ENCODE measurements at places on chromosomes 6 and 20.

DNA sequence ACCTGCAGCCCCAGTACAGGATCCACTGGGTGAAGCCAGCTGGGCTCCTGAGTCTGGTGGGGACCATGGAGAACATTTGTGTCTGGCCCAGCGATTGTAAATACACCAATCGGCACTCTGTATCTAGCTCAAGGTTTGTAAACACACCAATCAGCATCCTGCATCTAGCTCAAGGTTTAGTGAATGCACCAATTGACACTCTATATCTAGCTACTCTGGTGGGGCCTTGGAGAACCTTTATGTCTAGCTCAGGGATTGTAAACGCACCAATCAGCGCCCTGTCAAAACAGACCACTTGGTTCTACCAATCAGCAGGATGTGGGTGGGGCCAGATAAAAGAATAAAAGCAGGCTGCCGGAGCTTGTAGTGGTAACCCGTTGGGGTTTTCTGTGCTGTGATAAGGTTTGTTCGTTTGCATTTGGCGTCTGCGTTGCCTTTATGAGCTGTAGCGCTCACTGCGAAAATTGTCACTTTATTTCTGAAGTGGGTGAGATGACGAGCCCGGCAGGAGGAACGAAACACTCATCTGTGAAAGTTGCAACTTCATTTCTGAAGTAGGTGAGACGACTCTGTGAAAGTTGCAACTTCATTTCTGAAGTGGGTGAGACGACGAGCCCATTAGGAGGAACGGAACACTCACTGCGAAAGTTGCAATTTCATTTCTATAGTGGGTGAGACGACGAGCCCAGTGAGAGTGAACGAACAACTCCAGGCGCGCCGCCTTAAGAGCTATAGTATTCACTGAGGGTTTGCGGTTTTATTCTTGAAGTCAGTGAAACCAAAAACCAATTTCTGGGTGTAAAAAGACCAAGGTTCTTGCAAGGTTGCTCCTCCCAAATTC, 31.1 kb downstream of the SERPINB6 start:
- peak; percentile 80 for DNase-seq

GRCh38 chr20:38229376-38230252, 30.9 kb downstream of the KIAA1755 start:
- DNase-seq: no peak

DNA sequence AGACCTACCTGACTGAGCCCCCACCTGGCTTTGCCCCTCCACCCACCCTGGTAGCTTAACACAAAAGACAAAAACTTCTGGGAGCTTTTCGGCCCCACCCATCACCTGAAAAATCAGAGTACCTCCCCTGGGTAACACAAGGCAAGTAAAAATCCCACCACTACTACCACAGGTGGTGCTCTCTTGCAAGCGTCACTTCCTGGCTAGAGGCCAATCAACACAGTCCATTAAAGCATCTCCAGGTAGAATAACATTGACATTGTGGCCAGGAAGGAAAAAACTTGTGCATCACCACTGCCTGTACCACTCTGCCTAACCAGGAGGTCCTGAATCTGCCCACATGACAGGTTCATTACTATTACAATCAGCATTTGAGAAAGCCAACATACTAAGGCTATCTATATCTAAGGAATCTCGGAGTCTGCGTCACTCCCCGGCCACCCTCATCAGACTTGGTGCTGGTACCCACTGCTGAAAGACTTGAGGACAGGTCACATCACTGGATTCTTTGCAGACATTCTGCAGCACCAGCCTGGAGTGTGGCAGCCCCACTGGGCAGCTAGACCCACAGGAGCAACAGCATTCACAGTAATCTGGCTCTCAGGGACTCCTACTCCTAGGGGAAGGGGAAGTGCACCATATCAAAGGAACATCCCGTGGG, 125.9 kb downstream of the CDK19 start:
- no peak for DNase-seq

- DNase-seq: peak; percentile 26
Measured at GRCh38 chr6:14228571-14228970, 111.0 kb downstream of the CD83 start.

DNA sequence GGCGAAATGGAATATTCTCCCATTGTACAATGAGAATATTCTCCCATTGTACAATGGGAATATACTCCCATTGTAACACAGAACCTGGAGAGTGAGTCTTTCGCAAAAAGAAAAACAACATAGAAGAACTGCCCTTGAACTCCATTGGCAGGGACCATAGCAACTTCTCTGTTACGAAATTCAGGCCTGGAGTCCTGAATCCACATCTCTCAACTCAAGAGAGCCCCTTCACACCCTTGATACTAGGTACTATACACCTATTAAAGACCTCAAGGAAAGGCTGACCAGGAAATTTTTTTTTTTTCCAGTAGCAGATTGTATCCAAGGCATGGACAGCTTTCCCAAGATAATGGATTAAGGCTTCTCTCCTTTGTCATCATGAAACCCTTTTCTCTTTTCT, 1687.0 kb downstream of the GRIK2 start:
- DNase-seq: no peak

DNA sequence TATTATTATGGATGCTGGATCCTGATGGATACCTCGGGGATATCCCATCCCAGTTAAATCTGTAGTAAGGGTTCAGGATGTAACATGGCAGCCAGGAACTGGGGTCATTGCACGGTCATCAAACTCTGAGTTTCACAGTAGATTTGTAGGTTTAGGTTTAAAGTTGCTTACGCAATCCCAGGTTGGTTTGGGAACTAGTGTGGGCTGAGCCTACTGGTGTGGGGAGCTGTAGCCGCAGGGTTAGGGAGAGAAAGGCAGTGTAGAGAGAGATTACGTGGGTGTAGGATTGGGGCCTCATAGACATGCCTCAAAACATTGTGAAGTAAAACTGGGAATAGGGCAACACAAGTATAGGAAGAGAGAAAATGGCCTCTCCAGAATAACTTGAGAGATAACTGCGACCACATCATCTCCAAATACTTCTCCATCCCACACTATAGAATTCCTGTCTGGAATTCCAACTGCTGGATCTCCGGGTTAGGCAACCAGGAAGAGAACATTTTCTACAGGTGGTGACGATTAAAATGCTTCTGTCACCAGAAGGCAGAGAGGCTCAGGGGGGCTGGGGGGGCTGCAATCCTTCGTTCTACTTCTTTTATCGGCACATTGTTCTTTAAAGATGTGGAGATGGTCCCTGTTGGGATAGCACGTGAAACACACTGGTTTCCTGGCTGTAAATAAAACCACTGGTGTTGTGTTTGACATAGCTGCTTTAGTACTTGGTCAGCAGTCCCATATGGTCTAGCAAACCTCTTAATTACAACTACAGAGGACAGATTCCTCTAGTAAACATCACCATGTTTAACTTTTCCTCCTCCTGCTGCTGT, 44.9 kb upstream of the TMEM170B start:
- DNase-seq: no peak

DNA sequence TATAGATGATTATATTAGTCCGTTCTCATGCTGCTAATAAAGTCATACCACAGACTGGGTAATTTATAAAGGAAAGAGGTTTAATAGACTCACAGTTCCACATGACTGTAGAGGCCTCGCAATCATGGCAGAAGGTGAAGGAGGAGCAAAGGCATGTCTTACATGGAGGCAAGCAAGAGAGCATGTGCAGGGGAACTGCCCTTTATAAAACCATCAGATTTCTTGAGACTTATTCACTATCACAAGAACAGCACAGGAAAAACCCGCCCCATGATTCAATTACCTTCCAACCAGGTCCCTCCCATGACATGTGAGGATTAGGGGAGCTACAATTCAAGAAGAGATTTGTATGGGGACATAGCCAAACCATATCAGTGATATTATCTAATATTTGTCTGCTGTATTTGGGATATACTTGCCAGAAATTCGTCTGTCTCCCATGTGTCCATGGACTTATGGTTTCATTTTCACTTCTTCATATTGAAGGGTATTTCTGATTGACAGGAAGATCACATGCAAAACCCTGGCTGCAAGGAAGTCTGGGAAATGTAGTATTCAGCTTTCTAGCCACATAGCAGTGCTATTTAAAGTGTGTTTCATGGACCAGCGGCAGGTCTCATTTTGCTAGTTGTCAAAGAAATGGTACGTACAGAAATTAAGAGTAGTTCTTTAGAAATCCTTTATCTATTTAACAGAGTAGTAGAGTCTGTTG, 50.5 kb upstream of the PAK5 start:
- no peak for DNase-seq

DNA sequence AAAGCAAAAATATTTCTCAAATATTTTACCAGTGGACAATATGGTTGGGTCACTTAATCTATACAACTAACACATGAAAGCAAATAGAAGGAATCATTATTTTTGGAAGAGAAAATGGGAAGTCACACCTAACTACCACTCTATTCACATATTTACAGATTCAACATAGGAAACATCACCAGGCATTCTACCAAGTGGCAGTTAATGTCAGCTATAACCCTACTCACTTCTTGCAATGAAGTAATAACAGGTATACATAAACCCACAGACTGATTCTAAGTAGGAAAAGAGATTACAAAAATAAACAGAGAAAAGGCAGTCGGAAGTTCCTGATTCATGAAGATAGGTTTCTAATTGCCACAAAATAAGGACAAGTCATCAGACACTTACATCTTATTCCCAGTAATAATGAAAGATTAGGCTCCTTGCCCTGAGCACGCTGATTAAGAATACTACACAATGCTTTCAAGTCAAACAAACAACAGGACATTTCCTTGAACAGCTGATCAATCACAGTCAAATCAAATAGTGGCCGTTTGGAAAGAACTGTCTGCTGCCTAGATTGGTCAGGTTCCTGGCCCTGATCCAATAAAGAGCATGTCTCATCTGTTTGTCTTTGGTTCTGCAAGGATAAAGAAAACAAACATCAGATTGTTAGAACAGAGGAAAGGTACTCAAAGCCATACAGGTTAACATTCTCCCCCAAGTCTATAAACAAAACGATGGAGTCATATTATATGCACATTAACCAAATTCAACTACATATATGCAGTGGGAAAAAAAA, 79.2 kb upstream of the PLN start:
- DNase-seq: no peak

DNA sequence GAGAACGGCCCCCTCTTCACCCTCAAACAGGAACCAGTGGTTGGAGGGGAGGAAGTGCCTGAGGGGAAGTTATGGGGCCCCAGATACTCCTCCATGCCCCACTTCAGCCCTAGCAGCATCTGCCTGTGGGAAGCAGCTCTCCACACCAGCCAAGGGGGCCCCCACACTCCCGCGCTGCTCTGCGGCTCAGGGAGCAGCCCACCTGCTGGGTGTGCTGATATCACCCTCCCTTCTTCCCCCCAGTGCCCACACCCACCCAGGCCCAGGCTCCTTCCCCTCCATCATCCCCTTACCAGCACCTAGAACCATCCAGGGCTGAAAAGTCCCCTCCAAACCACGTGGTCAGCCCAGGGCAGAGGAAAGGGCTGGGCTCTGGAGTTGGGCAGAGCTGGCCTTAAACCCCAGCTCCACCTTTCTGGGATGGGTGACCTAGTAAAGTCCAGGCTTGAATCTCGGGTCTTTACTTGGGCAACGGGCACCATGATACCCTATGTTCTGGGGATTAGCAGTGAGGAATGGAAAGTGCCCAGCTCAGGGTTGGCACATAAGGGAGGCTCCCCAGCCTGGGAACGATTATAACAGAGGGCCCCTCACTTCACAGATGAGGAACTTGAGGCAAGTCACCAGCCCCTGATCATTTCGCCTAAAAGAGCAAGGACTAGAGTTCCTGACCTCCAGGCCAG, 663 bp downstream of the LST1 start:
- no peak for DNase-seq

Data from stimulated activated CD4-positive, alpha-beta T cell treated with anti-CD3 and anti-CD28 coated beads, TNF-alpha, amount 100 ng/mL, for 24 hours (primary cell).